ENCODE measurements at places on chromosomes 4 and X.

GRCh38 chr4:139184129-139184528, 7.1 kb upstream of the ELF2 start:
- H3K36me3 ChIP-seq: no peaks in the 10 kb centered on the region
- no peak for DNase-seq
- no peak overlapping the region for H3K27ac ChIP-seq
- no peaks in the 10 kb centered on the region for H3K27me3 ChIP-seq
- H3K4me3 ChIP-seq: no peak overlapping the region

GRCh38 chr4:86967073-86967472, 32.3 kb downstream of the AFF1 start:
- no peaks in the 10 kb centered on the region for H3K36me3 ChIP-seq
- H3K4me3 ChIP-seq: no peak overlapping the region
- DNase-seq: no peak

GRCh38 chr4:75040703-75041102, 107.8 kb downstream of the PARM1 start:
- no peaks in the 10 kb centered on the region for H3K4me1 ChIP-seq
- no peak for DNase-seq
- H3K36me3 ChIP-seq: no peaks in the 10 kb centered on the region
- no peak overlapping the region for H3K27ac ChIP-seq
- no peaks in the 10 kb centered on the region for H3K27me3 ChIP-seq
- no peak overlapping the region for H3K4me3 ChIP-seq

DNA sequence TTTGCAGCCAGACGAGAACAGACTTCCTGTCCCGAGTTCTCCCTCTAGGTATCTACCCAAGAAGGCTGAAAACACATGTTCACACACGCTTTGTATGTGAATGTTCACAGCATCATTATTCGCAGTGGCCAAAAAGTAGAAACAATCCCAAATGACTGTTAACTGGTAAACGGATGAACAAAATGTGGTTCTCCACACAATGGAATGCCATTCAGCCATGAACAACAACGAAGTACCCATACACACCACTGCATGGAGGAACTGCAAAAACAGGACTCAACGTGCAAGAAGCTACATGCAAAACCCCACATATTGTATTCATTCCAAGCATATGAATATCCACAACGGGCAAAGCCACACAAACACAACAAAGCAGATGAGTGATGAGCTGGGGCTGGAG, 45.0 kb downstream of the PDHA1 start:
- no peak overlapping the region for H3K4me3 ChIP-seq
- H3K4me1 ChIP-seq: no peaks in the 10 kb centered on the region
- no peaks in the 10 kb centered on the region for H3K27me3 ChIP-seq
- H3K36me3 ChIP-seq: no peaks in the 10 kb centered on the region
- no peak for DNase-seq
- H3K27ac ChIP-seq: no peak overlapping the region

DNA sequence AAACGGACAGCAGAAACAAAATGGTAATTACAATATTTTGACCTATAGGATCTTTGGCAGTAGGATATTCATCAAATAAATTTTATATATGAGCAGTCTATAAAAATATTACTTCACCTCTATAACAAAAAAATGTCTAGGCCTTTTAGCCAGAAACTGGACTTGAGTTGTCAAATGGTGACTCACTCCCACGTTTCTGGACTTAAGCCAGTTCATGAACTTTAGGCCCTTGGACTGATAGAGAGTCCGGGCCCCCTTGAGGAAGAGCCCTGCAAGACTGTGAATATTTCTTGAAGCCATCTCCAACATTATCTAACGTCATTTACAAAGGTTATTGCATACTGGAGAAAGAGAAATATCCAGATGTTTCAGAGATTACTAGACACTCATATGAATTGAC, 106.8 kb upstream of the FAM47A start:
- H3K27ac ChIP-seq: no peak overlapping the region
- H3K4me1 ChIP-seq: no peaks in the 10 kb centered on the region
- H3K4me3 ChIP-seq: no peak overlapping the region
- no peaks in the 10 kb centered on the region for H3K36me3 ChIP-seq
- no peaks in the 10 kb centered on the region for H3K27me3 ChIP-seq
- DNase-seq: no peak

GRCh38 chrX:40448793-40449192, 132.0 kb upstream of the ATP6AP2 start:
- H3K4me1 ChIP-seq: peaks cover 3% of the 10 kb centered on the region
- no peak for DNase-seq
- H3K36me3 ChIP-seq: no peaks in the 10 kb centered on the region

DNA sequence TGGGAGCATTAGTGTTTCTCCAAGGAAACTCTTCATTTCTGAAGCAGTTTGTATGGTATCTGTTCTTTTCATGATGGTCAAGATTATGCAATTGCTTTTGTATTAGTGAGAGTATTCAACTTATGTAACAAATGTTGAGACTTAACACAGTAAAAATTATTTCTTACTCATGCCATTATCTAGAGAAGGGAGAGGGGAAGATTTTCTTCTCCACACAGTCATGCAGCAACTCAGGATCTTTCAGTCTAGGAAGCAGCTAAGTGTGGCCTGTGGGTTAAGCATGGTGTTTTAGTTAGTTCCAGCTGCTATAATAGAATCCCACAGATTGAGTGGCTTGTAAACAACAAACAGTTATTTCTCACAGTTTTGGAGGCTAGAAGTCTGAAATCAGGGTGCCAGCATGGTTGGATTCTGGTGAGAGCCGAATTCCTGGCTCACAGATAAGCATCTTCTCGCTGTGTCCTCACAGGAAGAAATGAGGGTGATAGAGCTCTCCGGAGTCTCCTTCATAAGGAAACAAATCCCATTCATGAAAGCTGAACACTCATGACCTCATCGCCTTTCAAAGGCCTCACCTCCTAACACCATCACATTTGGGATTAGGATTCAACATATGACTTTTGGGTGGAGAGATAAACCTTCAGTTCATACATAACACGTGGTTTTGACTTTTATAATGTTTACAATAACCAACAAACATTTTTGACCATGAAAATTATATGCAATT, 101.2 kb downstream of the FRMPD4 start:
- H3K4me3 ChIP-seq: no peak overlapping the region
- DNase-seq: no peak
- H3K27me3 ChIP-seq: no peaks in the 10 kb centered on the region

DNA sequence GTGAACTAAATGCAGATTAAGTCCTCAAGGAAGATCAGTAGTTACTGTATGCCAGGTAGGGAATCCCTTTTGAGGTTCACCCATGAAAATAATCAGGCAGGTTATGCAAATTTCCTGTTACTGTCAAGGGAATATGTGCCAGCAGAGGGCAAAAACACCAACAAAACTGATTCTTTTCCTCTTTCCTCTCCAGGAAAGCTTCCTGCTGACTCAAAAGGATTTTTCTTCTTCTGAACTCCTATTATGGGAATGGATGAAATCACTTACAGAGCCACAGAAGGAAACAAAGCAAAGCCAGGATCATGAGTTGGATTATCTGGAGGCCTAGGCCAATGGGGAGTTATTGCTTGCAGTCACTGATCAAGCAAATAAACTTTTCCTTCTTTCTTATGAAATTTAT, 49.7 kb downstream of the TMPRSS11F start:
- DNase-seq: no peak
- no peak overlapping the region for H3K27ac ChIP-seq
- H3K36me3 ChIP-seq: no peaks in the 10 kb centered on the region
- H3K4me1 ChIP-seq: no peaks in the 10 kb centered on the region
